ENCODE measurements at places on chromosomes 16 and 17.

DNA sequence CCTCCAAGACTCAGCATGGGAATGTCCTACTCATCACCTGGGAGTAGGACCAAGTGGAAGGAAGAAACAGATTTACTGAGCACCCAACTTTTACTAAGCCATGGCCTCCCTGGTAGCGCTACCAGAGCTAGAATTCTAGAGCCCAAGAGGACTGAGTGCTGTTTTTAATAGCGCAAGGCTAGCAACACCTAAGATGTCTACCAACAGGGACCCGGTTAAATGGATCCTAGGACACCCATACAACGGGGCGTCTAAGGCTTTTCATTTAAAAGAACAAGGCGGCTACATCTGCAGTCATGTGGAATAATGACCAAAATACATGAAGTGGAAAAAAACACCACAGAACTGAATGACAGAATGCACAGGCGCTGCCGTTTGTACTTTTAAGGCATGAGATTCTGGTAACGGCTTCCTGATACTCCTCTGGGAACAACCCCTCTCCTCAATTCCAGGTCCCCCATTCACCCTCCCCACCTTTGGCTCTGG is 5.1 kb downstream of the GGA2 start:
- no peak for DNase-seq

DNA sequence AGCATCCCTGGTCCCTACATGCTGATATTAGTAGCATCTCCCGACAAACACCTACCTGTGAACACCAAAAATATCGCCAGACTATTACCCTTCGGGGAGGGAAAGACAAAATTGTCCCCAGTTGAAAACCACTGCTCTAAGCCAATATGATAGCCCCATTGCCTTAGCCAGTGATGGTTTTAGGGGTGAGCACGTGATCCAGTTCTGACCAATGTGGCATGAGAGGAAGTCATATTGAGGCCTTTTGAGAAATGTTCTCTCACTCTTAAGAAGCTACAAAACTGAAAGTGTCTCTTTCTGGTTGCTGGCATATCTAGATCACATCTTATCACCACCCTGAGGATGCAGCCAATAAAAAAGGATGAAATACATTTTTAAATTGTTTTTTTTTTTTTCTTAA is 136.3 kb downstream of the GRIN2A start:
- DNase-seq: no peak

GRCh38 chr17:79563237-79564013 is 47.4 kb downstream of the RBFOX3 start:
- no peak for DNase-seq

DNA sequence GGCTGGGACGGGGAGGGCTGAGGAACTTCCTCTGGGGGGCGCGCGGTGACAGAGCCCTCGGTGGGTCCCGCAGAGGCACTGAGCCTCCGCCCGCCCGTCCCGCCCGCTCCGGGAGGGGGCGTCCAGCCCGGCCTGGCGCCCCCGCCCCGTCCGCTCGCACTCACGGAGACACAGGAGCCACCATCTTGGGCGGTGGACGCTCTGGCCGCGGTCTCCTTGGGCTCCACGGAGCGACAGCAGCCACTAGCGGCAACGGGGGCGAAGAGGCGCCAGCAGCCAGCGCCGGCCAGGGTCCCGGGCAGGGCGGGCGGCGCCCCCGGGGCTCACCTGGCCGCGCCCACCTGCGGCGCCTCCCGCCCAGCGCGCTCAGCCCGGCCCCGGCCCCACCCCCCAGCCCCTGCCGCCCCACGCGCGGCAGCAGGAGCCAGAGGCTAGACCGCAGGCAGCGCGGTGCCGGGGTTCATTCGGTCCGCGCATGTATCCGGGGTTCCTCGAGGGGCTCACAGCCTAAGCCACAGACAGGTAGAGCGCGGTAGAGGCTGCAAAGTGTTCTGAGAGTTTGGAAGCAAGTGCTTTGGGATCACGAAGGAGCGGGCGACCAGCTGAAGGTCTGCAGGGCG is at the start of gene C17orf113:
TSS of gene C17orf113 (minus strand) at position 209 of the 620 bp plus-strand sequence. CDS start 7,225 bp downstream, outside the sequence.
- peak; percentile 27 for DNase-seq

DNA sequence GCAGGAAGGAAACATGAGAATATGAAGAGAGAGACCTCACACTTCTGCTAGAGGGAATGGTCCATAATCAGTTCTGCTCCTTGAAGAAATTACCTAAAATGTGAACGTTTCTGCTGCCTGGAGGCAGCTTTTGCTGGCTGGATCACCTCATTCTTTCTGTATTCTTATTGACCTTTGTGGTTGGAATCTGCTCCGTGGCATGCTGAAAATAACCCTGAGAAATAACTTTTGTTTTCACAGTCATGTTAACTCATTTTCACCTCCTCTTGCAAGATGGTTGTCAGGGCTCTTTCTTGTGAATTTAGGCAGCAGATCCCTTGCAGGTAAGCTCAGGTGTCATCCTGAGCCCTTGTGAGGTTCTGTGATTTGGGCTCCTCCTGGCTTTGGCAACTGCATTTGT is 70.2 kb downstream of the IRF8 start:
- no peak for DNase-seq

GRCh38 chr16:2884041-2884451 is 1.0 kb downstream of the FLYWCH2 start:
- DNase-seq: no peak

- no peak for DNase-seq
Measured at GRCh38 chr16:54253118-54253517, 33.5 kb downstream of the IRX3 start.

DNA sequence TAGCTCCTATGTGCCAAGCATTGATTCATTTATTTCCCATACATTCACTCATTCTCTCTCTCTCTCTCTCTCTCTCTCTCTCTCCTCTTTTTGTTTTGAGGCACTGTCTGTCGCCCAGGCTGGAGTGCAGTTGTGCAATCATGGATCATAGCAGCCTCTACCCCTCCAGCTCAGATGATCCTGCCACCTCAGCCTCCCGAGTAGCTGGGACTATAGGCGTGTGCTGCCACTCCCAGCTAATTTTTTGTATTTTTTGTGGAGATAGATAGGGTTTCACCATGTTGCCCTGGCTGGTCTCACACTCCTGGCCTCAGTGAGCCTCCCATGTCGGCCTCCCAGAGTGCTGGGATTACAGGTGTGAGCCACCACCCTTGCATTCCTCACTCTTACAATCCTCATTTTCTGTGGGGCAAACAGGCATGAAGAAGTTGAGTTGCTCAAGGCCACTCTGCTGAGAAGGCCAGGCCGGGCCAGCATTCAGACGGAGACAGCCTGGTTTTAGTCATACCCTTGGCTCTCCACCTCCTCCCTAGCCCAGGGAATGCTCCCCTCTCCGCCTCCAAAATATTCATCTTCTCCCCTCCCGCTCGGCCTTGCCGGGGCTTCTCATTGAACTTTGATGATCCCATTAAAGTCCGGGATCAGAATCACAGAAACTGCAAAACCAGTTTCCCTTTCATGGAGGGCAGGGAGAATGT is 765 bp upstream of the PRM2 start:
- DNase-seq: no peak

- no peak for DNase-seq
Measured at GRCh38 chr17:75430159-75430974, 24.9 kb upstream of the GRB2 start.

DNA sequence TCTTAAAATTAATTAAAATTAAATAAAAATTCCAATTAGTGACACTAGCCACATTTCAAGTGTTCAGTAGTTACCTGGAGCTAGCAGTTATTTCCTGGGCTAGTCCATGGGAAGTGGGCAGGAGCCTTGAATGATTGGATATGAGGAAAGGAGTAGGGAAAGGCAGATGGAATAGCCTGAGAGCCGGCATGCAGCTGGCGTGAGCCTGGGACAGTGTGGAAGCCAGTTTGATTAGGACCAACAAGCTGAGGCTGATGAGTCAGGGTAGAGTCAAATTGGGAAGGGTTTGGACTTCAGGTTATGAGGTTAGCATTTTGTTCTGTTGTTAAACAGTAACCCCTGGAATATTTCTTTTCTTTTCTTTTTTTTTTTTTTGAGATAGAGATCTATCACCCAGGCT is 15.3 kb upstream of the GNA13 start:
- no peak for DNase-seq

DNA sequence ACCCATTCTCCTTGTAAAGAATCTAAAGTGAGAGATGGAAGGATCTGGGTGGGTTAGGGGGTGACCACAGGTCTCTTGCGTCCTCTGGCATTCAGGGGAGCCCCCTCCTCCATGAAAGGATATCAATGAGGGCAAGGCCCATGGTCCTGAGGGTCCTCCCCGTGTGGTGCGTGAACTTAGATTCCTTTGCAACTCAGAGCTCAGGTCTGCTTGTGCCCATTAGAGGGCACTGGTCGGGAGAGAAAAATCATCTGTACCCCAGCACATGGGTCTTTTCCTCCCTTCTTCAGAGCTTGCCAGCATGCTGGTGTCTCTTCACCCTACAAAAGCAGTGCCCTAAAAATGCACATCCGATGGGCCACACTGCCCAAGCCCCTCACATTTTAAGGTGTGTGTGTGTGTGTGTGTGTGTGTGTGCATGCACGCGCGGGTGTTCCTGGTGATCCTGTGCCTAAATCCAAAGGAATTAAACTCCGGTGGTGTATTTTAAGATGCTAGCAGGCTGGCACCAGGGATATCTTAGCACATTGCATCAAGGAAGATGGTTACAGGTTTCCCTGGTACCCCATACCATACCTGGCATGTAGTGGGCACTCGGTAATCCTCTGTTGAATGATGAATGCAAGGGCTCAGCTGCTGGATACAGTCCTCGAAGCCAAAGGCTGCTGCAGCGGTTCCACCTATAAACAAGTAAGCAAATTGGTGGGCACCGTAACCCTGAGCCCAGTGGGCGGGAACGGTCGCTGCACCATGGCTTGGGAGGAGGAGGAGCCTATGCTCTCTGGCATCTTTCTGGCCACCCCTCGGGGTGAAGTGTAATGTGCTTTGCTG is 4.7 kb downstream of the C1QTNF1 start:
- DNase-seq: no peak

DNA sequence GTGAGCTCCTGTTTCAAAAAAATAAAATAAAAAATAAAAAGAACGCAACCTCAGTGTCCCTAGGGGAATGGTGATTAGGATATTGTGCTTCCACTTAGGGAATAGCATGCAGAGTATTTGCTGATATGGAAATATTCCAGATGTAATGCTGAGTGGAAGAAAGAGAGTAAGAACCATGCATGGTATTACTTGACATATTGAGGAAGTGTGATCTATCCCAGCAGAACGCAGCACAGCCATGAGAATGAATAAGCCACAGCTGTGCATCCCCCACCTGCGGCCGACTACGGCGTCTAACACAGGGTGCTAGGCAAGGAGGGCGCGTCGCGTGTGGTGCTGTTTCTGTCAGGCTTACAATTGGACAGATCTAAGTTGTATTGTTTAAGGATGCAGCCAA is 49.5 kb downstream of the FOXK2 start:
- no peak for DNase-seq

- DNase-seq: no peak
Measured at GRCh38 chr16:83336603-83337002, 471.2 kb upstream of the HSBP1 start.

DNA sequence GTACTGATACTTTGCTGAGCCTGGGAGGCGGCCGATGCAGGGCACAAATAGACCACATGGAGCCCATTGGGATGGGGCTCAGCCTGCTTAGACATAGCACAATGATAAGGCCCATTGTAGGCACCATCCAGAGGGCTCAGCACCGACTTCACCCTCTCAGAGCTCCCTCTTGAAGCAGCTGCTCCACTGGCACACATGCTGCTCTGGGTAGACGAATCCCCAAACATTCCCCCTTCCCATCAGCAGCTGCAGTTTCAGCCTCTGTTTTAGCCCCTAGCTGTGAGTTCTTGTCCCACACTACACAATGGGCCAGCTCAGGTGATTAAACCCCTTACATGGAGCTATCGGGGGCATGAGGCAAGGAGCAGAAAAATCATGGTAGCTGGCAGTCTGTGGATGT is 174.1 kb downstream of the RGS9 start:
- no peak for DNase-seq

GRCh38 chr17:73230088-73230487 is 31.6 kb downstream of the CPSF4L start:
- DNase-seq: no peak

GRCh38 chr17:45971698-45972141 is 27.3 kb upstream of the STH start:
- no peak for DNase-seq

DNA sequence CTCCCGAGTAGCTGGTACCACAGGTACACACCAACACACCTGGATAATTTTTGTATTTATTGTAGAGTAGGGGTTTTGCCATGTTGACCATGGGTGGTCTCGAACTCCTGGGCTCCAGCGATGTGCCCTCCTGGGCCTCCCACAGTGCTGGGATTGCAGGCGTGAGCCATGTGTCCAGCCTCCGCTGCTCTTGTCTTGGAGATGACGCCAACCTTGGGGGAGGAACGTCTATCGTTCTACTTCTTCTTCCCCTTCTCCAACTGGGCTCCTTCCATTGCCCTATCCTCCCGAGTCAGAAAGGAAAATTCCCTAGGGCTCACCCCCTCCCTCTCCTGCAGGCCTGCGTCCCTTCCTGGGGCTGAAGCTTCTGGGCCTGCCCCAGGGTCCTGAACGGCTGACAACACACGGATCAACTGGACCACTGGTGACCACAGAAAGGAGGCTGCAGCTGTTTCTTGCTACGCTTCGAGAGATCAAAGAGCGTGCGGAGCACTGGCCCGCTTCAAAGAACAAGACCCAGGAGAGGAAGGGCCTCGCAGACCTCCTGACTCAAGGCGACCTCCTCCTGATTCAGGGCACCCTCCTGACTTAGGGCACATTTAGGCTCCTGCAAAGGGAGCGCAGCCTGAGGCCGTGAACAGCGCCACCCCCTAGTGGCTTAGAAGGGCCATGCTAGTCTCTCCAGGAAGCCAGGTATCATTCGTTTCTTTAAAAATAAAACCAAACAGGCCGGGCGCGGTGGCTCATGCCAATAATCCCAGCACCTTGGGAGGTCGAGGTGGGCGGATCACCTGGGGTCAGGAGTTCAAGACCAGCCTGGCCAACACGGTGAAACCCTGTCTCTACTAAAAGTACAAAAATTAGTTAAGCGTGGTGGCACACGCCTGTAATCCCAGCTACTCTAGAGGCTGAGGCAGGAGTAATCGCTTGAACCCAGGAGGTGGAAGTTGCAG is 48.5 kb upstream of the HELZ start:
- peak; percentile 56 for DNase-seq

- no peak for DNase-seq
Measured at GRCh38 chr16:79959226-79959625, 358.7 kb upstream of the MAF start.

GRCh38 chr16:83854420-83854819 is 44.5 kb upstream of the MLYCD start:
- no peak for DNase-seq

- no peak for DNase-seq
Measured at GRCh38 chr17:11969565-11969964, 27.7 kb downstream of the ZNF18 start.
